Activated CD4-positive, CD25-positive, alpha-beta regulatory T cell treated with anti-CD3 and anti-CD28 coated beads, Interleukin-2, amount 50 U/mL, for 16 hours (primary cell): ENCODE measurements at places on chromosomes 11 and 22.

- no peak for DNase-seq
Observed at GRCh38 chr11:96015906-96016565, 92.1 kb upstream of the MTMR2 start.

- DNase-seq: no peak
Observed at GRCh38 chr11:86745571-86745970, 54.8 kb upstream of the PRSS23 start.

DNA sequence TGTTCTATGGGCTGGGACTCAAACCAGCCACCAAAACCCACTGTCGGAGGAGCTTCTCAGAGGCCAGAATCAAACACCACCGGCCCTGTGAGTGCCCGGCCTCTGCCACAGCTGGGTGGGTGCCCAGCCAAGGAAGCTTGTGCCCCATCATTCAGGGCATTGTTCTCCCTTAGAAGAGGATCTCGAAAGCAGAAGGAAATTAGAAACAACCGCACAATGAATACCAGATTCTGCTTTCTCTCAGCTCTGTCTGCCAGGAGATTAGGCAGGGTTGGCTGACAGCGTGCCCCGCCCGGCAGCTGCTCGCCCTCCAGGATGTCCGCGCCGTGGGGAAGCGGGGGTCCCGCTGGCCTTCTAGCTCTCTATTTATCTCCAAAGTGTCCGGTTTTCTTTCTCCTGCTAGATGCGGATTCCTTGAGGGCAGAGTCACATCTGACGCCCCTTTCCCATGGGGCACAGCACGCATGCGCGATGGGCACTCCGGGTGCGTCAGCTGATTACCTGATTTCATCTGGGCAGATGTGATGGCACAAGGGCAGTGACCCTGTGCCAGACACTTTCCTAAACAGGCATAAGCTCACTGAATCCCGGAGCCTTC, 25.5 kb downstream of the SCGB1A1 start:
- no peak for DNase-seq

GRCh38 chr11:95035316-95035715, 10.3 kb downstream of the KDM4E start:
- no peak for DNase-seq

- no peak for DNase-seq
Observed at GRCh38 chr22:49849161-49850020, 4.3 kb upstream of the ZBED4 start.

DNA sequence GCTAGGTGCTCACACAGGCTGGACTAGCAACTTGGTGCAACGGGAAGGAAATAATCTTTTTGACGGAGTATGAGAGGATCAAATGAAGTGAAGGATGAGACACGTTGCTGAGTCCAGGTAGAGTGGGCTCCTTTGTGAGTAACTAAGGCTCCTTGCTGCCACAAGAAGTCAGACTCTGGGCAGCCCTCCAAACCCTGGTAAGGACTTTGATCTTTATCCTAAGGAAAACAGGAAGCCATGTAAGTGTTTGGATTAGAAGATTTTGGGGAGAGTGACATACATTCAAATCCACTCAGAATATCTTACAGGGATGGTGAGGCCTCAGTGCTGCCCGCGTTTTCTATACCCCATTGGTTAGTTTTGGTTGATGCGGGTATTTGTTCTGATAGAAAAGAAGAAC, 155.9 kb upstream of the RAG2 start:
- DNase-seq: no peak

DNA sequence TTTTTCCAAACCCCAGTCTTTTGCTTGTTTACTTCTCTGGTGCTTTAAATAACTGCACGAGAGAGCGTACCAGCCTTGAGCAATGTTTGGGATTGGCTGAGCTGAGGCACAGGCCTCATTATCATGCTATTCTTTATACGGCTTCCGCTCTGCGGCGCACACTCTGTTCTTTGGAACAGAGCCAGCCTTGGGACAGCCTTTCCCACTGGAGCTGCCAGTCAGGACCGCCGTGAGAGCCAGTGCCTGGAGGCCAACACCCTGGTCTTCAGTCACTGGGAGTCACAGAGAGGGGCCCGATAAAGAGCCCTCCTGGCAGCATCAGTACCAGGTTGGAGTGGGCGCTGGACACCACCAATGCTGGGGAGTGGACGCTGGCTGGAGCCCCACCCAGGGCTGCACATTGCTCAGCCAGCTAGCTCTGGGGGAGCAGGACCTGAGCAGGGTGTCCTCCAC, 125.6 kb downstream of the BCR start:
- DNase-seq: no peak

- no peak for DNase-seq
Observed at GRCh38 chr22:39264349-39265038, 19.7 kb upstream of the PDGFB start.

GRCh38 chr11:105226091-105226490, 86.5 kb upstream of the CARD18 start:
- DNase-seq: no peak

DNA sequence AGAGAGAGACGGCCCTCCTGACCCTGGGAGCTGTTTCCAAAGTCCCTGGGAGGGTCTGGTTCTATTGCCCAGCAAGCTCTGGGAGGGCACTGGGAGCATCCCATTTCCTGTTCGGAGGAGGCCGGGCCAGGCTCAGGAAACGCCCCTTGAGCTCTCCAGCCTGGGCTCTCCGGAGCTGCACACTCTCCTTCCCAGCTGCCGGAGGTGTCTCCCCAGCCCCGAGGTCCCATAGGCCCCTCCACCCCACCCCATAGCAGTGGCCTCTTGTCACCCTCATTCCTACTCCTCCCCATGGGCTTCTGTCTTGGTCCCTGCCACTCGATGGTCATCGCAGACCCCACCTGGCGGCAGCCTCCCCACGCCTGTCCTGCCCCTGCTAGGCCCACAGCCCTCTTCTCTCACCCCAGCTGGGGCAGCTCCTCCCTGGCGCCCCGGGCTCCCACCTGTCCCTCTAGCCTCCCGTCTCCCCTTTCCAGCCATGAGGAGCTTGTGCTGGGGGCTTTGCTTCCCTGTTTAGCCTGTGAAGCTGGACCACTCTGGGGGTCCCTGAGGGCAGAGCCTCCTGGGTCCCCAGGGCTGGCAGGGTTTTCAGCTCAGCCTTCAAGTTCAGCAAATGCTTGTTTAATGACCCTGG, 2.8 kb downstream of the TSPAN32 start:
- DNase-seq: no peak

GRCh38 chr11:26021017-26021416, 310.9 kb upstream of the ANO3 start:
- DNase-seq: no peak

GRCh38 chr11:95081412-95081811, 8.2 kb upstream of the ENDOD1 start:
- DNase-seq: no peak

- no peak for DNase-seq
Observed at GRCh38 chr11:44628730-44629700, 63.6 kb downstream of the CD82 start.

DNA sequence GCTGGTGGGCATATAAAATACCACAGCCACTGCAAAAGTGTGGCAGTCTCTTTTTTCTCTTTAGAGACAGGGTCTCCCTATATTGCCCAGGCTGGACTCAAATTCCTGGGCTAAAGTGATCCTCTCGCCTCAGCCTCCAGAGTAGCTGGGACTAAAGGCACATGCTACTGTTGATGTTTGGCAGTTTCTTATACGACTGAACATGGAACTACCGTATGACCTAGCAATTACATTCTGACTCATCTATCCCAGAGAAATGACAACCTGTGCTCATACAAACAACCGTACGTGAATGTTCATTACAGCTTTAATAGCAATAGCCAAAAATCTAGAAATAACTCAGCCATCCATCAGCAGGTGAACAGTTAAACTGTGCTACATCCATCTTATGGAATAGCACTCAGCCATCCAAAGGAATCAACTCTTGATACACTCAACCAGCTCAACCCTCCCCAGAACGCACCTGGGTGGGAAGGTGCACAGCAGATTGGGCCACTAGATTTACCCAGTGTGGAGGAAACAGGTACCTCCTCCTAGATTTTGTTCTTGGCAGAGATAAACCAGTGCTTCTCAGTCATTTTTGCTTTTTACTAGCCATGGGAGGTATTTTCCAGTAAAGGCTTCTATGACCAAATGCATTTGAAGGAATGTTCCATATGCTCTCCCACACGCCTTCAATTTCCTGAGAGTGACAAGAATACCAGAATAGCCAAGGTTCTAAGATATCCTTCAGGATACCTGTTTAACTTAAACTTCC, 130.5 kb downstream of the MED15 start:
- DNase-seq: no peak

GRCh38 chr11:87440076-87440770, 402.5 kb downstream of the TMEM135 start:
- no peak for DNase-seq

GRCh38 chr11:74819400-74819799, 70.8 kb downstream of the RNF169 start:
- DNase-seq: no peak
